ENCODE measurements at places on chromosomes 2 and 18.

DNA sequence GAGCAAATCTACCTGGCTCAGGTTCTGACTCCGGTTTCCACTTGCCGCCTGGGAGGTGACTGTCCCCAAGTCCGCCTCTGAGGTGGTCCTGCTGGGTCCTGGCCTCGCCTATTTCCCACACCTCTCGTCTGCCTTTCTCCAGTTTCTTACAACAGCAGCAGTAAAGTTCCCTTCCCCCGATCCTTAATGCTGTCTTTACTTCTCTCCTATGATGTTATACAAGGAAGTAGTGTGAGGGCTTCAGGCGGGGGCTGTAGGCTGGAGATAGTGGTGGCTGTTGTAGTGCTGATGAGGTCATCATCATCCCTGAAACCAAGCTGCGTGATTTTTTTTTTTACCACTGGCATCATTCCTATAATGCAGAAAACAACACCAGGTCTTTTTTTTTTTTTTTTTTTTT lies 18.9 kb downstream of the TGIF1 start:
- DNase-seq, result no peak

DNA sequence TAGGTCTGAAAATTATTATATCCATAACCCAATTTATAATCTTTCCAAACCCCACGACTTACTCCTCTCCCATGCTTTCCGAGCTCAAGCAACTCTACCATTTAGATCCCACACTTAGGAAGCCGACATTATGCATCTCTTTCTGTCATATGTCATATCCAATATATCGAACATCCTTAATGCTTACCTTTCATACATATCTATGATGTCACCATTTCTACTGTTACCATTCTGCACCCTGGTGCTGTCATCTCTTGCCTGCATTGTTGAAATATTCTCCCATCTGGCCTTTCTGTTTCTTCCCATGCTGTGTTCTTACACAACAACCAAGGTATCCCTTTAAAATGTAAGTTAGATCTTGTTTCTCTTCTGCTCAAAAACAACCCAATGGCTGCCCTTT lies 127.1 kb upstream of the MC4R start:
- no peak for DNase-seq

- DNase-seq, result peak; percentile 13
Observed at GRCh38 chr2:232292395-232293154, 86.0 kb upstream of the ALPP start.

GRCh38 chr2:3464401-3465005 lies 54.8 kb downstream of the ADI1 start:
- DNase-seq, result no peak

DNA sequence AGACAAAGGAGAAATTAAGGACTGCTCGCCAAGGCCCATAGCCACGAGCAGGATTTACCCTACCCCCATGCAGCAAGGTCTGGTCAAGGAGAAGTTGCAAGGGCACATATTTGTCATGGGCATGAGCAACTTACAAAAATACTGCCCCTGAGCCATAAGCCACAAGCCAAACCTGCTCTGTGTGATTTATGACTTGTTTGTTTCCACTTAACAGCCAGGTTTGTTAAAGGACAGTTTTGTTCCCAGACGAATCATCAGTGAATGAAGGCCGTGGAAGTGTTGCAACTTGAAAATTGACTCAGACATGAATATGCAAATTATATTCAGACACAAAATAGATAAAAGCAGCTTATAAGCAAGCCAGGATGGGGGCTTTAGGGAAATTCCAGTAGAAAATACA lies 31.3 kb upstream of the EVA1A start:
- no peak for DNase-seq

DNA sequence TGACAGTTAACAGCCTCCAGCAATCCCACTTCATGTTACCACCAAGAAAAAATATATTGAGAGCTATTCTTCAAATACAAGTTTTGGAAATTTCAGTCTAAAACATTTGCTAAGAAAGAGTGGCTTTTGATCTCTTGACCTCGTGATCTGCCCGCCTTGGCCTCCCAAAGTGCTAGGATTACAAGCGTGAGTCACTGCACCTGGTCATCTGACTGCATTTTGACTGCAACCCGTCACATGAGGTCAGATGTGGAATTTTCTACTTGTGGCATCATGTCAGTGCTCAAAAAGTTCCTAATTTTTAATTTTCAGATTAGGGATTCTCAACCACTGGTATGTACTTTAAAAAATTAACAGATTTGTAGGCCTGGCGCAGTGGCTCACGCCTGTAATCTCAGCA lies 9.1 kb upstream of the CLK1 start:
- DNase-seq, result no peak

GRCh38 chr18:69564602-69565001 lies 163.9 kb downstream of the DOK6 start:
- no peak for DNase-seq

DNA sequence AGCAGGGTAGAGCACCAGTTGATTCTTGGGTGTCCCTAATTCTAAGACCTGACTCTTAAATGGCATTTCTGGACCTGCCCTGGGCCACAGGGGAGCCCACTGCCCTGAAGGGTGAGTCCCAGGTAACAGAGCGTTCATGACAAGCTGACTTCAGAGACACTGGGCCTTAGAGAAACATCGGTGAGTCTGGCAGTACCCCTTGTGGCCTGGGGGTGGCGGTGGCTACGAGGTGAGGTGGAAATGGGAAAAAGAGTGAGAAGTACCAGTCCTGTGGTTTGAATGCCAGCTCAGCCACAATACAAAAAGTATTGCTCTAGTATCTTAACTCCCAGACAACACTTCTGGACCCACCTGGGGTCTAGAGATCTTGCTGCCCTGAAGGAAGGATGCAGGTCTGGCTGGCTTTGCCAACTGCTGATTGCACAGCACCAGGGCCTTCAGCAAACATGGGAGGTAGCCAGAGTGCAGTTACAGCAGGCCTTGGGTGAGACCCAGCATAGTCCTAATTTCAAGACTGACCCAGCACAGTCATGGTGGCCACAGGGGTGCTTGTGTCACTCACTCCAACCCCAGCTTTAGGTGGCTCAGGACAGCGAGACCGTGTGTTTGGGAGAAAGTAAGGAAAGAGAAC lies 44.5 kb downstream of the USP34 start:
- DNase-seq, result peak; percentile 33

DNA sequence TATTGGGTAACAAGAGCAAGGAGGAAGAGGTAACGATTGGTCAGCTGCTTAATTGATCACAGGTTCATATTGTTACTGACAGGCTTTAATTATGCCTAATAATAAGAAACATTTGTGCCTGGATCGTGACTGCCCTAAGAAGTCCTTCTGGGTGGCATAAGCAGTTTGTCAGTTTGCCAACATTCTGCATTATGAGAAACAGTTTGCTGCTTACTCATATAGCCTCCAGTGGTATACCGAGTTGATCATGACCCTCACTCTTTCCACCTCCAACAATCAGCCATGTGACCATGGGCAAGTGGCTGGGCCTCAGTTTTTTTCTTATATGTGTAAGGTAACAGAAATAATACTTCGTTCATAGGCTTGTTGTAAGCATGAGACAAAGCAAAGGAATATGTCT lies 96.6 kb upstream of the CABLES1 start:
- no peak for DNase-seq

DNA sequence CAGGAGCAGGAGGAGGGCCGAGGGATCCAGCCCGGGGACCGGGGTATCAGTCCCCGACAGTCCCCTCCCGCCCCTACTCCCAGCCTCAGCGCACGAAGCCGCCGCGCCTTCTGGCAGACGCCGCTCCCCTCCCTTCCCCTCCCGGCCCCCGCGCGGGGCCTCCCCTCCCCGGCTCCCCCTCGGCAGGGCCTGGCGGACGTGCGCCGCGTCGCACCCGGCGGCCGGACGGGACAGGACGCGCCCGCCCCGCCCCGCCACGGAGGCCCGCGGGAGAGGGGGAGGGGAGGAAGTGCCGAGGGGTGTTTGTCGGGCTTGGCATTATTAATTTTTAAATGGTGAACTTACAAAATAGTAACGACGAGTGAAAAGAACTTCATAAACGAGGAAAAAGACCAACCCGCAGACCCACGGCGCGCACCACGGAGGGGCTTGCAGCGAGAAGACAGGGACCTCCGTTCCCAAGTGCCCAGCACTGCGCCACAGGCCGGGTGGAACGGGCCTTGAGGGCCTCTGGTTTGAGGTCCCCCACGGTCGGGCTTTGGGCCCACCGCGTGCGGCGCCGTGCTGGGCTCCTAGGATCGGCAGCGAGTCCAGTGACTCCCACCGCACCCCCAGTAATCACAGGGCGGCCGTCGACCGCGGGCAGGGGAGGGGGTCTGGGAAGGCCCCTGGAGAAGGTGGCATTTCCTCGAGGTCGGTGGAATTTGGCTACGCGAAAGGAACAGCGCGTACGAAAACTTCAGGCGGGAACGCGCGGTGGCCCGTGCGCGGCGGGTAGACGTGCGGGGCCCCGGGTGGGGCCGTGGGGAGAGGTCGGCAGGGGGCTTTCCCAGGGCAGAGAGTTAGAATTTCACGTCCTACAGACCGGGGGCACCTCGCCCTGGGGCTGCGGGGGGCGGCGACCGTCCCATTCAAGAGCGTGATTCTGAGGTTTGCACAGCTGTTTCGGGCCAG lies 954 bp upstream of the CTDSP1 start:
- DNase-seq, result peak; percentile 39

GRCh38 chr2:224586127-224586695 lies 1.0 kb upstream of the CUL3 start:
- no peak for DNase-seq

GRCh38 chr18:61464551-61465142 lies 131.4 kb downstream of the CDH20 start:
- DNase-seq, result no peak

- no peak for DNase-seq
Observed at GRCh38 chr2:166651991-166652390, 157.9 kb upstream of the SCN7A start.

GRCh38 chr2:7765236-7765635 lies 848.0 kb downstream of the RNF144A start:
- DNase-seq, result no peak

- no peak for DNase-seq
Observed at GRCh38 chr2:195612611-195613495, 44.2 kb upstream of the SLC39A10 start.

DNA sequence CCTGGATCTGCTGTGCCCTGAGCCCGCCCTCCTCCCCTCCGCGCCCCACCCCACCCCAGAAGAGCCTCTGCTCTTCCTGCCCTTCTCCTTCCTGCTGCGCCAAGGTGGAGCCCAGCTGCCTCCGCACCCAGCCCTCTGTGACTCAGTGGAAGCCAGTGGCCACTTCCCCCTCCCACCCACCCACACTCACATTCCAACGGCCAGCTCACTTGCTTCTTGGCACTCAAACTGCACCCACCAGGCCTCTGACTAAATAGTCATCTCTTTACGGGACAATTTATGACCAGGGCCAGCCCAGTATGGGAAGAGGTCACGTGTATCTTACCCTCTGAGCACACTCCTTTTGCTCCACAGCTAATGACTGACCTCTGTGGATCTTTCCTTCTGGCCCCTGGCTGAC lies 150.4 kb upstream of the SLC1A4 start:
- no peak for DNase-seq

- no peak for DNase-seq
Observed at GRCh38 chr2:105100046-105100840, 62.4 kb downstream of the MRPS9 start.

DNA sequence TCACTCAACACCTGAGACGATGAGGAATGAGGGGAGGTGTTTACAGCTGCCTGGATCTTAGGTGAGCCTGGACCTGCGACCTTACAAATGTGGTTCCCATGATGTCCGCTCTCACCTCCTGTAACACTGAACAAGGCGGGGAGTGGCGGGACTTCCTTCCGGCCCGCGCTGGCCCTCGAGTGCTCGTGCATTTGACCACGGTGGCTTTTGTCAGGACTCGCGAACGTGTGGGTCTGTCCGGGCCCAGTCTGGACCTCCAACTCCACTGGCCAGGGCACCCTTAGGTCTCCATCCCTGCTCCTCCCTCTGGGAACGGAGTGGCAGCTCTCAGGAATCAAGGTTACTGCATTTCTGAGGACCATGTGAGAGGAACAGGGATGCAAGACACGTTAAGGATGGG lies 263.0 kb upstream of the SALL3 start:
- no peak for DNase-seq

GRCh38 chr2:70467831-70468779 lies 85.5 kb downstream of the TGFA start:
- no peak for DNase-seq

DNA sequence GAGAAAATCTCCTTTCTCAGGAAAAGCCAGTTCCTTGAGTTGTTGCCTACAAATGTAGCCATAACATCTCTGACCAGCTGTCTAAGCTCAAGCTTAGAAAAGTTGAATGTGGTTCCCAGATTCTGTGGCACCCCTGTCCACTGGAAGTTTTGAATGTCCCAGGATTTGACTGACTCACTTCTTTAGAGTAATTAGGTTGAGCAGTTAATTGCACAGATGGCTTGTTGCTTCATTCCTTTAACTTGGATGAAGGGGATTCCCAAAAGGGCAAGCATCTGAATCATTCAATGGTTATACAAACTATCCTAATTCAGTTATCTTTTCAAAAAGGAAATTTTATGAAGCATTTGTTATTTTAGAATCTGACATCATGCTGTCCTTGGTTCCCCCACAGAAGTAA lies 374.7 kb downstream of the LNPK start:
- no peak for DNase-seq

DNA sequence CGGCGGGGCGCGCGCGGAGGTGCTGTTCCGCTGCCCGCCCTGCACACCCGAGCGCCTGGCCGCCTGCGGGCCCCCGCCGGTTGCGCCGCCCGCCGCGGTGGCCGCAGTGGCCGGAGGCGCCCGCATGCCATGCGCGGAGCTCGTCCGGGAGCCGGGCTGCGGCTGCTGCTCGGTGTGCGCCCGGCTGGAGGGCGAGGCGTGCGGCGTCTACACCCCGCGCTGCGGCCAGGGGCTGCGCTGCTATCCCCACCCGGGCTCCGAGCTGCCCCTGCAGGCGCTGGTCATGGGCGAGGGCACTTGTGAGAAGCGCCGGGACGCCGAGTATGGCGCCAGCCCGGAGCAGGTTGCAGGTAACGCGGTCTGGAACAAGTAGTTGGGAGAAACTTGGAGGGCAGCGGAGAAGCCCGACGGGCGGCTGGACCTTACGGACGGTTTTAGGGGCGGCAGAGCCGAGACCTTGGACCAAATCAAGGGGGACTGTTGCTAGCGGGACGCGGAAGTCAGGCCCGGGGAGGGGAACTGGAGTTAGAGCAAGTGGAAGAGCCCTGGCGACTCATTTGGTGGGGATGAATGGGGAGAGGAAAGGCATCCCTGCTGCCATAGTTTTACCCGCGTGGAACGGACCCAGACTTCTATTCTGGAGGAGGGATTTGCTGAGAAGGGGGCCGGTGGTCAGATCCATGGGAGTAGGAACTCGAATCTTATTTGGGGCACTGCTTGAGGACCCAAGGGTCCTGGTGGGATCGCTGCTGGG lies 573 bp downstream of the IGFBP2 start:
- no peak for DNase-seq

- DNase-seq, result no peak
Observed at GRCh38 chr2:110858993-110859701, 126.8 kb downstream of the ACOXL start.

- no peak for DNase-seq
Observed at GRCh38 chr2:223782629-223783028, 54.8 kb downstream of the AP1S3 start.

Measured in stimulated activated CD4-positive, alpha-beta T cell treated with anti-CD3 and anti-CD28 coated beads, TNF-alpha, amount 100 ng/mL, for 4 hours (primary cell).